ENCODE measurements at places on chromosomes 11 and 22.

DNA sequence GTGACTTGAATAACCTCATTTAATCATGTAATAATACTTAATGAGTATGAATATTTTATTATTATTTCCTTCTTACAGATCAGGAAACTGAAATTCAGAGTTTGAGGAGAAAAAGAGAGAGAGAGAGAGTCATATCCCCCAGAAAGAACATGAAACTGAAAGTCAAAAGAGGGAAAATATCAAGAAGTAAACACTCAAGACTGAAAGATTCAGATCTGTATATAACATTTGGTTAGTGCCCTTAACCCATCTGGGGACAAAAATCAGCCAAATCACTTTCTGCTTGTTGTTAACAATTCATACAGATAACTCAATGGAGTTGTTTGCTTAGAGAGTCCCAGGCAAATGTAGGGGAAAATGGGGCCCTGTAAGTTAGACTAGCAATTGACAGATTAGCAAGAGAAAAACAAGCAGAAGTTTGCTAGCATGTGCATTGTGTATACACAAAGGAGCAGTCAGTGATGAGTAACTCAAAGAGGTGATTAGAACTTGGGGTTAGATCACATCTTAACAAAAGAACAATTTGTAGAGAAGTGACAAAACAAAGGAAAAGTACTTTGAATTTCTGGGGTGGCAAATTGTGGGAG, 25.9 kb upstream of the MMP13 start:
- no peak for DNase-seq

DNA sequence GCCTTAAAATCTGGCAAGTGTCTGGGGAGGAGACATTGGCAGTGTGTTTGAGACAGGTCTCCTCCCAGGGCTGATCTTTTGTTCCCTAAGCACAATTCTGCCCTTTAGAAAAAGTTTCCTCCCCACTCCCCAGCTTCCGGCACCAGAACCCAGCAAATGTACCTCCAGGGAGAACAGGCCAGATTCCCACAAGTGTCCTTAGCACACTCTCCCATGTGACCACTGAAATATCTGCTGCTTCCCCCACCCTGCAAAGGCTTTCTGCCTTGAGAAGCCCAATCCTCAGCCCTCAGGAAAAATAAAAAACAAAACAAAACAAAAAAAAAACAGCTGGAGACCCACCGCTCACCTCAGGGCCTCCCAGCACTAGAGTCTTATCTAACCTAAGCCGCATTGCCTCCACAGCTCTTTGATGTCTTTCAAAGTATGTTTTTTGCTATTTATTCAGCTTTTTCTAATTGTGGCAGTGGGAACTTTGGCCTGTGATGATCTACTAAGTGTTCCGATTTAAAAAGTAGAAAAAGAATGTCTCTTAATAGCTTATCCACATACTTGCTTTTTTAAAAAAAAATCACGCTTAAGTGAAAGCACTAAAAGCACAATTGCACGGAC, 29.0 kb upstream of the FBLN1 start:
- no peak for DNase-seq

DNA sequence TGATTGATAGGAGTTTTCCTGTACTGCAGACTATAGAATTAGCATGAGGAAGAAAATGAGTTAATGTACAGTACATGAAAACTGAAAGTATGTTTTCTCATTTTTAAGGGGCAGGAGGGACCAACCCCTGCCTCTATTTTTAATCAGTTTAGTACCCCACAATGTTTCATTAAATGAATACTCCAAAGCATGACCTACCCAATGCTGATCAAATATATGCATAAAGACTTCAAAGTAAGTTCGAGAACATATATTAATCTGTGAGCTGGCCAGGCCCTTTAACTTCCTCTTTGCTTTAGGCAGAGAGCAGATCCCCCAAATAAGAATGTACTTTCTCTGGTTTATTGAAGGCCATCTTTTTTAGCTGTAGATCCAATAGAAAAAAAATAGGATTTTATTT, 161.0 kb downstream of the FCHSD2 start:
- DNase-seq, result no peak

- DNase-seq, result no peak
These were observed 227.6 kb upstream of the PITPNB start for GRCh38 chr22:28146401-28147314.

GRCh38 chr11:15933886-15934625, 422.3 kb downstream of the SOX6 start:
- no peak for DNase-seq

DNA sequence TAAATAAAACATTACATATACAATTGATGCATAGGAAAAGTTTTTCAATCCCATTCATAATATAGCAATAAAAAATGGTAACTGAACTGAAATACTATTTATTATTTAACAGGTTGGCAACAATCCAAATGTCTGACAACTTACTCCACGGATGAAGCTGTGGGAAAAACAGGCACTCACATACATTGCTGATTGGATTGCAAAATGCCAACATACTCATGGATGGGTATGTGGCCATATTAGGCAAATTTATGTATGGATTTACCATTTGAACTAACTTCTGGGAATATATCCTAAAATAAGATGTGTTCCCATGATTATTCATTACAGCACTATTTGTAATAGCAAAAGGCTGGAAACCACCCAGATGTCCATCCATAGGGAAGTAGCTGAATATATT, 3.2 kb upstream of the BIRC2 start:
- no peak for DNase-seq

DNA sequence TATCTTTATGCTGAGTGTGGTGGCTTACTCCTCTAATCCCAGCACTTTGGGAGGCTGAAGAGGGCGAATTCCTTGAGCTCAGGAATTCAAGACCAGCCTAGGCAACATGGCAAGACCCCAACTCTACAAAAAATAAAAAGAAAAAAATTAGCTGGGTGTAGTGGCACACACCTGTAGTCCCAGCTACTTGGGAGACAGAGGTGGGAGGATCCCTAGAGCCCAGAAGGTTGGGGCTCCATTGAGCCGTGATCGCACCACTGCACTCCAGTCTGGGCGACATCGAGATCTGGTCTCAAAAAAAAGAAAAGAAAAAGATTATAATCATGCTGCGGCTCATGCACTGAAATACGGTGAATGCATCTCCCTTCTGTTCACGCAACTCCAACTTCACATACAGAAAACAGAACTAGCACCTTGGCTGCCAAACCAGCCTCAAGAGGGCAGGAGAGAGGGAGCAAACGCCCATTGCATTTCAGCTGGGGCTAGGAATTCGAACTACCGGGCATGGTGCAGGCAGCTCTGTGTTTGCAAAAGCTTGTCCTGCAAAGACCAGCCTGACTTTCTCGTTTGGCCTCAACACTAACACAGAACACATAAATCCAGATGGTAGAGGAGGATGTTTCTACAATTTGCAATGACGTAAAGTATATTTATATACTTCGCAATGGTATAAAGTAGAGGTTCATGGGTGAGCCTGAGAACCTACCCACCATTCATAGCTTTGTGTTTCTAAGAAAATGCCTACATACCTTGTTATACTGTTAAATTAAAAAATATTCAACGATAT, 6.3 kb upstream of the SYNGR1 start:
- DNase-seq, result peak; percentile 36

GRCh38 chr11:27405134-27405533, 42.1 kb upstream of the CCDC34 start:
- no peak for DNase-seq

DNA sequence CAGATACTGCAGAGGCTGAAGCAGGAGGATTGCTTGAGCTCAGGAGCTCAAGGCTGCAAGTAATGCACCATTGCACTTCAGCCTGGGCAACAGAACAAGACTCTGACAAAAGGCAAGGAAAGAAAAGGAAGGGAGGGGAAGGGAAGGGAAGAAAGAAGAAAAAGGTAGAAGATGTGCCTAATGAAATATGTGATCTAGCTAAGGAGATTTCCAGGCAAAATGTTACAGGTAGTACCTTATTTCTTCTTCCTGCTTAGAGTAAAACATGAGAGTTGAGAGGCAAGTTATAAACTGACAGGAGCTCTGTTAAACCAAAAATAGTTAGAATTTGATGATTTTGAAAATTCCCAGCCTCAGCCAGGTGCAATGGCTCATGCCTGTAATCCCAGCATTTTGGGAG, 4.7 kb upstream of the PELI3 start:
- DNase-seq, result no peak

GRCh38 chr11:11798586-11799438, 43.0 kb upstream of the USP47 start:
- peak; percentile 60 for DNase-seq

- no peak for DNase-seq
These were observed 14.1 kb downstream of the SPATA19 start for GRCh38 chr11:133830931-133831907.

DNA sequence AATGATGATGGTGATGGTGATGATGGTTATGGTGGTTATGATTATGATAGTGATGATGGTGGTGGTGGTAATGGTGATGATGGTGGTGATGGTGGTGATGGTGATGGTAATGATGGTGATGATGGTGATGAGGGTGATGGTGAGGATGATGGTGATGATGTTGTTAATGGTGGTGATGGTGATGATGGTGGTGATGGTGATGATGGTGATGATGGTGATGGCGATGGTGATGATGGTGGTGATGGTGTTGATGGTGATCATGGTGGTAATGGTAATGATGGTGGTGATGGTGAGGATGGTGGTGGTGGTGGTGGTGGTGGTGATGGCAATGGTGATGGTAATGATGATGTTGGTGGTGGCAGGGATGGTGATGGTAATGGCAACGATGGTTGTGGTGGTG, 1222.5 kb downstream of the BRD1 start:
- no peak for DNase-seq

DNA sequence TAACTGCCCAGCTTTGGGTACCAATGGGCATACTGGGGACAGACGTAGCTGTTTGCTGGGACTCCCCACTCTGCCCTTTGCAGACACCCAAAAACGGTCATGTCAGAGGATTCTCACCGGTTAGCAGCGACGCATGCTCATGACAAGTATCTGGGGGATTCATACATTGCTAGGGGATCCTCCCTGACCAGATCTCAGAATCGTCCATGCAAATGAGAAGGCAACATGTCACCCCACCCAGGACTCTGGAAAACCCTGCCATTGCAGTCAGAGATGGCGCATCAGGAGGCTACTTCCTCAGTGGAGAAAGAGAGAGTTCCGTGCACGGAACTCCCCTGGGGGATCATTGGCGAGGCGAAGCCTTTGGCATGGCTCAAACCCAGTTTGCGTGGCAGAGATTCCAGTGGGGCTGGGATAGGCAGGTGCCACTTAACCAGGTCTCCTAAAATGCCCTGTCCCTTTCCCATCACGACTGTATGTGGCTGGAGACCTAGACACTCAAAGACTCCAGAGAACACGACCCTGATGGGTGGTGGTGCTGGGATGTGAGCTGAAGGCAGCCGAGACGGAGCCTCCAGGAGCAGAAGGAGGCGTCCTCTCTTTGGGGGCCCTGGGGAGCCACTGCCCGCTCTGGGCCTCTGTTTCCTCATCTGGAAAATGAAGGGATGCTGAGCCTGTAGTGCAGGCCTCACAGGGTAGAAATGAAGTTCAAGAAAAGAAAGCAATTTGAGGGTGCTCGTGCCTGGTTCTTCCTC, 4.9 kb downstream of the RGL4 start:
- no peak for DNase-seq

DNA sequence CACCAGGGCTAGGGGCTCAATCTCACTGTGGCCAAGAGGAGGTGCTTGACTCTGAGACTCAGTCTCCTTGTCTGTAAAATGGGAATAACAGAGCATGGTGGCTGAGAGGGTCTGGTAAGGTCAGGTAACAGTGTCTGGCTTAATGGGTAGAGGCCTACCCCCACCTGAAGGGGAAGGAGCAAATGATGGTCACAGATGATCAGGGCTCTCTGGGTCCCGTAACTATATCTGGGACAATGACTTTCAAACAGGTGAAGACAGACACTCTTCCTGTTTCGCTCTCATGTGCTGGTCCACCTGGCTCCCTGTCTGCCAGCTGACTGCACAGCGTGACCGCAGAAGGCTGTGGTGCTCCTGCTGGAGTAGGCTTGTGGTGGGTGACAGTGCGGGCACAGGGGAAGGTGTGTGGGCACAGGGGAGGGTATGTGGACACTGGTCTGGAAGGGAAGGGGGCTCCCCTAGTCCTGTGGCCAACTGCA, 4.0 kb downstream of the A4GALT start:
- no peak for DNase-seq

- DNase-seq, result no peak
These were observed 69.1 kb downstream of the C11orf87 start for GRCh38 chr11:109490953-109491635.

- no peak for DNase-seq
These were observed 104.0 kb upstream of the TOP3B start for GRCh38 chr22:22086501-22087158.

DNA sequence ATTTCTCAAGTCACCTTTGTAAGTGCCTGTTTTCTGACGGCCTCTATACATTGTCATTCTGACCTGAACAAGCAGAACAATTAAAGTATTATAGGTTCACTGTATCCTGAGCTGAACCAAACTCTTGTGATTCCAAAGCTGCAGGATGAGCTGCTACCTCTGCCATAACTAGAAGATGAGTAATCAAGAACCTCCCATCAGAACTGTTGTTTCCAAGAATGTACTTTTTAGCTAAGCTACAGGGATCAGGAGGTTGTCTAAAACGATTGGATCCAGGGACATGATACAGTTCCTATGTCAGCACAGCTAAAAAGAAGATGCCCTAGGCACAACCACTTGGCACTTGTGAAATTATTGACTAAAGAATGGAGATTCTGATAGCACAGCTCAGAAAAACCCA, 288.4 kb upstream of the CCDC90B start:
- no peak for DNase-seq

DNA sequence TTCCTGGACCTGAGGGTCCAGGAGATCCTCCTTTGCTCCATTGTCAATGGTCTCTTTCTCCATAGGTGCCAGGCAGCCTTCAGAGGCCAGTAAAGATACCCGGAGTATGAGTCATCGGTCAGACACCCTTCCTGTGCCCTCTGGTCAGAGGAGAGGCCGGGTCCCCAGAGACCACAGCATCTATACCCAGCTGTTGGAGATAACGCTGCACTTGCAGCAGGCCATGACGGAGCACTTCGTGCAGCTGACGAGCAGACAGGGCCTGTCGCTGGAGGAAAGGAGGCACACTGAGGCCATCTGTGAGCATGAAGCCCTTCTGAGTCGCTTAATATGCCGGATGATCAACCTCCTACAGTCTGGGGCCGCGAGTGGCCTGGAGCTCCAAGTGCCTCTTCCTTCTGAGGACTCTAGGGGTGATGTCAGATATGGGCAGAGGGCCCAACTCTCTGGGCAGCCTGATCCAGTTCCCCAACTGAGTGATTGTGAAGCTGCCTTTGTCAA, at the start of gene ACCSL:
Gene ACCSL (plus strand): TSS at position 51 of the 501 bp plus-strand sequence. CDS start 56 bp downstream, at position 107.
- DNase-seq, result no peak

GRCh38 chr11:86741839-86742805, 58.2 kb upstream of the PRSS23 start:
- no peak for DNase-seq

DNA sequence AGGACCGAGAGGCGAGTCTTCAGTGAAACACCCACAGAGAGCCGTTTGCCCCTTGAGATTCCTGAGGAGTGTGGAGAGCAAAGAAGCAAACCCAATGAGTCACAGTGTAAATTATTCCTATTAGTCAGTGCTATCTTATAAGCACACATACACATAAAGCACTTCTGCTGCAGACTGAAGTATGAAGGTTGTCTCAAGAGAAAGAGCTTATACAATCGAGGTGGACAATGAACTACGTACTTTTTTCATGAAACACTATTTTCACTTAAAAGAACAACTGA, 37.3 kb downstream of the GALNT18 start:
- DNase-seq, result peak; percentile 41

Measured in HCT116 (cell line).